Stimulated activated CD8-positive, alpha-beta memory T cell treated with anti-CD3 and anti-CD28 coated beads, Interleukin-12 subunit alpha, Interleukin-12 subunit beta, amount 100 ng/mL, for 4 hours (primary cell): ENCODE measurements at places on chromosomes 11 and 22.

- no peak for DNase-seq
Measured at GRCh38 chr11:132402071-132402684, 1031.8 kb downstream of the NTM start.

DNA sequence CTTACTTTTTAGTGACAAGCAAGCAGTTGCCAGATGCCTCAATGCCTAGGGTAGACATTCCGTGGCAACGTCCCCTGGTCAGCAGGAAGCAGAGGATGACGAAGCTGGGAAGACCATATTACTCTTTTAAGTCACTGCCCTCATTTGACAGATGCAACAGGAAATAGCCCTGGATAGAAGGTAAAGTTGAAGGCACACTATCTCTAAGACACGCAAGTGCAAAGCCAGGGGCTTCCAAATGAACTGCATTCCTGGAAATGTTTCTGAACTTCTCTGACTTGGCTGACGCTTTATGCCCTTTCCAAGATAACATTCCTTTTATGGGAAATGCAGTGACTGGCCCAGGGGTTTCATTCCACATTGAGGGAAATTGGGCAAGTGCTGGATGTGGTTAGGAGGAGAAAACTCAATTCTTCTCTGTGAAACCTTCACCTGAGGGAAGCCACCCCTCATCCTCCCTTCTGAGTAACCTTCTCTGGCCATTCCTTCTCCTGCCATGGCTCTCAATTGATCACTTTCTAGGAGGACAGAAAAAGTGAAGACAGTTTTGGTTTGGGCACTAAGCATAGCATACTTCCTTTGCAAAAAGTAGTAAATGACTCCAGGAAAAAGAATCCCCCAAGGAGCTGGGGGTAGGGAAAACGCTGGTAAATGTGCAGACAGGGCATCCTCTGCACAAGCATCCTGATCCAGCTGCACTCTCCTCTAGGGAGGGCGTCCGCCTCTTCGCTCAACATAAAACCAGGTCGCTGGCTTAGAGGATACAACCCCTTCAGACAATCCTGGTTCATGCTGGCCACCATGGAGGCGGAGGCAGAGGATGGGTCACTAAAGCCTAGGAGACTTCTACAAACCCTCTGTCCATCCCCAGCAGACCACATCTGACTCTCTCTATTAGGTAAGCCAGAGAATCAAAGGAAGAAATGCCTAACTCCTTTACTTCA is 14.5 kb downstream of the PCSK7 start:
- DNase-seq = no peak

DNA sequence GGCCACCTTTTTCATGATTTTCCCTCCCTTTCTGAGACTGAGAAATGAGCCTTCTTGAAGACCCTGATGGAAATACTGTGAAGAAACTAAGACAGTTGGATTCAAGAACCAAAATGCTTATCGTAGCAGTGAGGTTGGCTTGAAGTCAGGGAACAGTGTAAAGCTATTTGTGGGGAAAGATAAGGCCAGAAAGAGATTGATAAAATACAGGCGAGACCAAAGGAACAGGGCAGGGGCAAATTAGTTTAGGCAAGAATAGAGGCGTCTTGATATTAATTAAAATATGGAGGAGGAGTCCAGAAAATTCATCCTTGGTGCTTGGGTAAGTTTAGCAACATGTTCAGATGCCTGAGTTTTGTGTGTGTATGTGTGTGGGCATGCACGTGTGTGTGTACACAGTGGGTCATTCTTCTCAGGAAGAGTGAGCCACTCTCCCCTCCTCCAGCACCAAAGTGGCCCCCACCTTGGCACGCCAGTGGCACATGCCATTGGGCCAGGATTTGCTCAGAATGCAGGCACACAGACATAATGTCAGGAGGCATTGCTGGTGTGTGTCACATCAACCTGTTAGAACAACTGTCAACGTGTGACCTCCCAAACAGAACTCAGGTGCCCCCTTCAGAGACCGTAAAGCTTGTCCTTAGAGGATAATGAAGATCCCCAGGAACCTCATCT is 3.9 kb upstream of the EHF start:
- DNase-seq = no peak

DNA sequence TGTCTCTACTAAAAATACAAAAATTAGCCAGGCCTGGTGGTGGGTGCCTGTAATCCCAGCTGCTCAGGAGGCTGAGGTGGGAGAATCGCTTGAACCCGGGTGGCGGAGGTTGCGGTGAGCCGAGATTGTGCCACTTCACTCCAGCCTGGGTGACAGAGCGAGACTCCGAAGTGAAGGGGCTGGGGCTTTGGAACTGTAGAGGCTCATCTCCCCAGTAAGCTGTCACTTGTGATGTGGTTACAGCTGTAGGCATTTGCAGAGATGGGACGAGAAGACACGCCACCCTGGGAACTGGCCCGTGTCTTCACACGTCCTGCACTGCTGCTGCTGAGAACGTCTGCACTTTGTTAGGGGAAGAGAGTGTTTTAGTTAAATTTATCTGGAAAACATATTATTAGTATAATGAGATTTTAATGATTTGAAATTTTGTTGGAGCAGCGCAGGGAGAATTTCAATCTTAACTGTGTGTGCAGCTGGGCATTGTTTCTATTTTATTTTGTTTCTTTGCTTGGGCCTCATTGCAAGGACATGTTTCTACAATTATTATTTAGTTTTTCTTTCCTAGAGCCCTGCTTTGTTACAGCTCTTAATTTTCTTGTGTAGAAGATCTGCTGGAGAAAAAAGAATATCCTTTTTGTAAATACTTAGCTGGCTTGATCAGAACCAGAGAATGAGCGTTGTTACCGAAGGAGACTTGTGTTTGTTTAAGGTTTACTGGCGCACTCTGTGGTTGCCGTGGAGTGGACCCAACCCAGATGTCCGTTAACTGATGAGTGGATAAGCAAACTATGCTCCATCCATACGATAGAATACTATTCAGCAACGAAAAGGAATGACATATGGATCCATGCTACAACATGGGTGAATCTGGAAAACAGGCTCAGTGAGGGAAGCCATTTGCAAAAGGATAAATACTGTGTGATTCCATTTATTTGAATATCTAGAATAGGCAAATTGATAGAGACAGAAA is 18.4 kb downstream of the PARVB start:
- no peak for DNase-seq

DNA sequence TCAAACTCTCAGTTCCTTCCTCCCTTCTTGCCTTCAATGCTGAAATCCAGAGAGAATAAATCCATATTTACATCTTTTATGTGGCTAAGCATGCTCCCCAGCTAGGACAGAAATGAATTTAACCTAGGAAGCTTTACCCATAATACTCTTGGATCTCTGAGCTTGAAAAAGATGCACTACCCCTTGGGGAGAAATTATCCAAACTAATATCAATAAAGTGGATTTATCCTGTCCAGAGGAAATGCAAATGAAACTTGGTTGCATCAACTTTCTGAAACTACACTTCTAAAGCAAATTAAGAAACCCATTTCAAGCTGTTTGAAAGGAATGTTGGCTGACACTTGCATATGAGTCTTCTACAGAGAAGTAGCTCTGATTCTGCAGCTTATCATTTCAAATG is 347.9 kb downstream of the TTC28 start:
- no peak for DNase-seq

DNA sequence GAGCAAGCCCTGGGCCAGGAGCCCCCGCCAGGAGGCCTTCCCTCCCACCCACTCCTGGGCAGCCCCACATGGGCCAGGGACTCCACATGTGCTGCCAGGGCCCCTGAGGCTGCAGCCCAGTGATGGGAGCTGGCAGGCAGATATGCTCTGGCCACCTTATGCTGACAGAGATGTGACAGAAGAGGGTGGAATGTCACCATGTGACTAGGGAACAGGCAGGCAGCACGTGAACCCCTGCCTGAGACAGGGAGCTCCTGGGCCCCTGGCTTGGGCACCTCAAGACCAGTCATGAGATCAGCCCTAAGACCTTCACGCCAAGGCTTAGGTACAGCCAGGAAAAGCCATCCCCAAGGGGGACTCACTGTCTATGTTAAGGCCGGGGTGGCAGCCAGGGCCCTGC is 9.1 kb downstream of the PRODH start:
- no peak for DNase-seq

- DNase-seq = no peak
Measured at GRCh38 chr22:46902998-46903916, 140.8 kb downstream of the TBC1D22A start.

DNA sequence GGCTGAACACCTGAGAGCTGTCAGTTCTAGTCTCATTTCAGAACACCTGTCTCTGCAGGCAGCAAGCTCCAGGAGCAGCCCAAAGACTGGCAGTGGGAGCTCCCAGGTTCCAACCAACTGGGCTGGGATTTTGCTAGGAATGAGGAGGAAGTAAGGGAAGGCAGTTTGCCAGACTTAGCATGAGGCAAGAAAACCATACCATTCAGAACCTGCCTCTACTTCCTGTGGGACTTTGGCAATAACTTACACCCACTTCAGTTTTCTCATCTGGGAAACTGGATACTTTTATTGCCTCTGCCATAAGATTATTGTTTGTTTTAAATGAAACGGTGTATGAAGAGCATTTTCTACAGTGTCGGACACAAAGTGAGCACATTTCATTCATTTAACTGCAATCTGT is 363.7 kb upstream of the ISX start:
- DNase-seq = no peak

GRCh38 chr22:23089633-23090456 is 19.5 kb downstream of the GNAZ start:
- no peak for DNase-seq

DNA sequence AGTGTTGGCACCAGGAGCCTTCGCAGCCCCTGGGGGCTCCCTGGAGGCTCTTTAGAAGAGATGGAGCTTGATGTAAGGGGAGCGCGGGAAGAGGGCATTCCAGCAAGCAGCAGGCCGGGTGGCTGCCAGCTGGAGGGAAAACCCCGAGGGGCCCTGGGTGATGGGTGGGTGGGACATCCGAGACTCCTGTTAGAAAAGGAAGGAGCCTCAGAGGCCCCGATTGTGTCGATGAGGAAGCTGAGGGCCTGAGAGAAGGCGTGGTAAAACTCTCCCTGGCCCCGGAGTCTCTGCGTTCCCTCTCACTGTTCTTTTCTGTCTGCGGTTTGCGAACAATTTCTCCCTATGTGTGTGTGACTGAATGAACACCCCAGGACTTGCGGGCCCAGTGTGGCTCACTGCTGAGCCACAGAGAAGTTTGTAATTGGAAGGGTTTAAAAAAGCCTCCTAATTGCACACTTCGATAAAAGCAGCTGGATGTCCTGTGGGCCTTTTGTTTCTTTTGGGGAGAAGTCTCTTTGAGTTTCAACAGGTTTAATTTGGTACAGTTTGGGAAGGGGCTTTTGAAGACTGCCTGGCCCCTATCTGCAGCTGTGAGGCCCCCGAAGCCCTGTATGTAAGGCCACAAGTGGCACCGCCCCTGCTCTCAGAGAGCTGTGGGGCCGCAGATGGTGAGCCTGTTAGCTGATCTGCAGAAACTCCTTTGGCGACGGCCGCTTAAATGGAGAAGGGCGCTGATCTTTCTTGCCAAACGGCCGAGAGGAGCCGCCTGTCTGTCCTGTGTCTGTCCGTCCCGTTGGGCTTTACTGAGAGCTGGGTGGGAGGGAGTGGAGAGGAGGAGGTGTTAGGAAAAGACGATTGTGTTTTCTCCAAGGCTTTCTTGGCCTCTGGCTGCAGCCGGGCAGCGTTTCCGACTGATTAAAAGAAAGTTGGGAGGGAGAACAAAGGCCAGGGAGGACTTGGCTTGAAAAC is 2.0 kb downstream of the FBLN1 start:
- no peak for DNase-seq

DNA sequence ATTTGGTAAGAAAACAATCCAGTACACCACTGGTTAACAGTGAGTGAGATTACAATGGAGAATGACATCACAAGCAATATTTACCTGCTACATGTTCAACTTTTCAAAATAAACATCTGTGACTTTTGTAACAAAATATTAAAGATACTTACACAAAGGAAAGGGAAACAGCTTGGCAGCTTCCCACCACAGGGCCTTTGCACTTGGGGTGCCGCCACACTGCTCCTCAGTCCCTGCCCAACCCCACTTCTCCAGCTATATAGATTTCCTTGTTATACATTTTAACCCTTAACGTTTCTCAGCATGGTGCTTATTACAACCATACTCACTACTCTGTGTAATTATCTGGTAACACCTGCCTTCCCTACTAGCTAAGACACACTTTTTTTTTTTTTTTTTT is 10.9 kb downstream of the KMT5B start:
- DNase-seq = no peak

- no peak for DNase-seq
Measured at GRCh38 chr11:82004537-82005213, 729.0 kb downstream of the FAM181B start.

DNA sequence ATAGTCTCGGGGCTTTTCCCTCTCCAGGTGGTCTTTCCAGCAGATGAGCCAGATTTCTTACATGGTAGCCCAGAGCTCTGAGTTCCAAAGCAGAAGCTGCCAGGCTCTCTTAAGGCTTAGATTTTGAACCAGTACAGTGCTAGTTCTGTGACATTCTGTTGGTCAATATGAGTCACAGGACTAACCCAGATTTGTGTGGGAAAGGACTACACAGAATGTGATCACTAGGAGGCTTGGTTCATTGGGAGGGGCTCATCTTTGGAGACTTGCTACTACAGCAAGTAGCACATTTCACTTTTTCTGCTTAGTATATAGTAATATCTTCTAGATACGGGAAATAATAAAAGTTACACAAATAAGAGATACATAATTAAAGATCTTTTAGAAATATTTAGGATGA is 24.1 kb downstream of the RNF214 start:
- no peak for DNase-seq

- DNase-seq = no peak
Measured at GRCh38 chr11:69970785-69971535, 107.2 kb upstream of the ANO1 start.

DNA sequence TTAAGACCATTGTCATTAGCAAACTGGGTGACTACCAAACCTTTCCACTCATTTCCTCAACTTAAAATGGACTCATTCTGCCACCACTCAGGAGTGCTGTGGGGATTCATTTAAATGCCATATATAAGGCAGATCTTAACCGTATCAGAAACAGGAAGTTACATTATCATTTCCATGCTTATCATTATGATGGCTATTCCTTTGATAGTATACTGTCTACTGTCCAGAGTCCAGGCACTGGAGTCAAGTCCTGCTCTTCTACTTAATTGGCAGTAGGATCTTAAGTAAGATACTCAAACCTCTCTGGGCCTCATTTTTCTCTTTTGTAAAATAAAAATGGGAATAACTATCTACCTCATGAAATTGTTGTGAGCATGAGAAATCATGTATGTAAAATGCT is 8.4 kb upstream of the NAV2 start:
- DNase-seq = no peak
